ENCODE measurements at places on chromosomes 4 and X.

GRCh38 chr4:112516471-112517066 lies 589 bp upstream of the NEUROG2 start:
- DNase-seq = peak; percentile 9

DNA sequence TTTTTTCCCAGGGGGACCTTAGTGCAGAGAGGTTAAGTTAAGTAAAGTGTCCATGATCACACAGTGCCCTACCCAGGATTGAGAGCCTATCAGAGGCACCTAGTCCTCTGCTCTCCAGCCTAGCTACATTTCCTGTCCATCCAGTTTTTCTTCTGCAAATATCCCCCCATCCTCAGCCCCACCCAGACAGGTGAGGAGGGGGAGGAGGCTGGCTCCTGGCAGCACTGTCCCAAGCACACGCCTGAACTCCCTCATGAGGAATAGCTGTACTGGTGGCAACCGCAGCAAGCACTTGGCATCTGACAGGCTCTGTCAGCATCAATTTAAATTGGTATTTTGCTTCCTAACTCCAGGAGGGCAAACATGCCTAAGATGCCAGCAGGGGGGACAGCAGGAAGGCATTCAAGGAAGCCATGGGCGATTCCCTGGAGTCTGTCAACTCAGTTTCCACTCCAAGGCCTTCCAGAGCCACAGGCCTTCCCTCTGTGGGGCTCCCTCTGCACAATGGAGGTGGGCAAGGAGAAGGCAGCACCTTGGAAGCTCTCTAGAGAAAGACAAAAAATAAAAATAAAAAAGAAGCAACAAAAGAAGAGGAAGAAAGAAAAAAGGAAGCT lies 6.4 kb upstream of the FRMPD3 start:
- no peak for DNase-seq

DNA sequence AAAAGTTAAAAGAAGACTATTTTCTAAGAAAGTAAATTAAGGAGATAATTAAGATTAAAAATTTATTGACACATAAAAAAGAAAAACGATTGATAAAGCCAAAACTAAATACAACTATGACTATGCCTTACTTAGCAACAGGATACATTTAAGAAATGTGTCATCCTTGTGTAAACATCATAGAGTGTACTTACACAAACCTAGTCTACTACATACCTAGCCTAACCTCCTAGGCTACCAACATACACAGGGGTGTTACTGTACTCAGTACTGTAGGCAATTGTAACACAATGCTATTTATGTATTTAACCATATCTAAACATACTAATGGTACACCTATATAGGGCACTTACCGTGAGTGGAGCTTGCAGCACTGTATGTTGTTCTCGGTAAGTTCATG lies 108.3 kb downstream of the ANXA10 start:
- no peak for DNase-seq

- no peak for DNase-seq
These were observed 613.3 kb downstream of the BCOR start for GRCh38 chrX:39484159-39485068.

- DNase-seq = no peak
These were observed 26.6 kb upstream of the IRF2 start for GRCh38 chr4:184500748-184501589.

DNA sequence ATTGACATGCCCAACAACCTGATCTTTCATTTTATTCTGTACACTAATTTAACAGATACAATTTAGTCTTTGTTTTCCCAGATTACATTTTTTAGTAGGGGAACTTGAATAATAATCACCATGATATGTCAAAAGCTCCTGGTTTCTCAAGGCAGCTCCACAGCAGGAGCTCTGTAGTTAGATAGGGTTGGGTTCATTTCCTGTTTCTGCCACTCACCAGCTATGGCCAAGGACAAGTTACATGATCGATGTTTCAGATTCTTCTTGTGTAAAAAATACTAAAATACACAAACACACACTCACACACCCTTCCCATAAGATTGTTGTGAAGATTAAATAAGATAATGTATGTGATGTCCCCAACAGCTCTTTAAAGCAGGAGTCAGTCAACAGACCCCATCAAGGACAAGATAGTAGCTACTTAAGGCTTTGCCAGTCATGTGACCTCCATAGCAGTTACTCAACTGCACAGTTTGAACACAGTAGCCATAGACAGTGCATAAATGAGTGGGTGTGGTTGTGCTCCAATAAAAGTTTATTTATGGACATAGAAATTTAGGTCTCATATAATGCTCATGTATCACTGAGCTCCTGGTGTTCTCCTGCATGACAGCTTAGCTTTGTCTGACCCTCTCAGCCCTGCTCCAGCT lies 18.4 kb downstream of the GUCY1A1 start:
- DNase-seq = peak; percentile 43

GRCh38 chr4:14272206-14272605 lies 644.7 kb upstream of the BOD1L1 start:
- peak; percentile 9 for DNase-seq

- peak; percentile 35 for DNase-seq
These were observed 14.7 kb upstream of the GSX2 start for GRCh38 chr4:54085284-54085683.

- no peak for DNase-seq
These were observed 90.7 kb downstream of the FAM53A start for GRCh38 chr4:1593458-1593857.

- no peak for DNase-seq
These were observed 127.0 kb upstream of the DDIT4L start for GRCh38 chr4:100317032-100317864.

DNA sequence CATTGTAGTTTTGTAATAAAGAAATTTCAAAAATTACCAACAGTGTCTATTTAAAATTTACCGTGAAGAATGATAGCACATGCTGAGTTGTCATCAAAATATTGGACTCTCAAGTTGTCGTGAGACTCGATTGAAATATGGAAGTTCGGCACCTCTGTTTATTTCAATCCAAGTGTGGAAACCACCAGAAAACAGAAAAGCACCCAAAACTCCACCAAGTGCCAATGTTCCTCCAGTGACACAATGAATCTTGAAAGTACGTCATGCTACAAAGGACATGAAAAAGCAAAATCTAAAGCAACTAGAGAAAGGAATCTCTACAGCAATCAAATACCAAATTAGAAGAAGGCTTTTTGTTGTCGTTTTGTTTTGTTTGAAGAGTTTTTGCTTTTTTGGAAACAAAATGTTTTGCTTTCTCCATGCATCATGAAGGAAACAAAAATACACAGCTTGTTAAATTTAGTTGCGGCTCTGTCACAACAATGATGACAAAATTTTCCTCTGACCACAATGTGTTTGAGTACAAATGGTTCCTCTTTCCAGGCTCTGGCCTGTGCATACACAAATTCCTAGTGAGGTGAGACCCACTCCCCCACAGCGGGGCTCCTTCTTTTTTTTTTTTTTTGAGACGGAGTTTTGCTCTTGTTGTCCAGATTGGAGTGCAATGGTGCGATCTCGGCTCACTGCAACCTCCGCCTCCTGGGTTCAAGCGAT lies 9.6 kb upstream of the IL13RA1 start:
- peak; percentile 88 for DNase-seq

DNA sequence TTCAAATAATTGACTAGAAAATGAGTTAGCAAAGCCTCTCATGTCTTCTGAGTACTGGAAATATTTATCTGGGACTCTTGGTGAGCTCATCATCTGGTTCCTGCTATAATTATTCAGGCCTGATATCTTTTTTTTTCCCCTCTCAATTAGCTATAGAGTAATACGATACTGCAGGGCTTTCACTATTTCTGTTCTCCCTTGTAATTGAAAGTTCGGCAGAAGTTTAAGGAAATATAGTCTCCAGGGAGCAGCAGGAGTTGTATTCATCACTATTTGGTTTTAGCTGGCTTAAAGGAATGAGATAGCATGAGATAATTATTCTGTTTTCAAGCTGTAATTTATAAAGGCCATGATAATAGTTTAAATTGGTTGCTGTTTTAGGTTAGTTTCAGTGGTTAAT lies 378.6 kb upstream of the EPHA5 start:
- no peak for DNase-seq

DNA sequence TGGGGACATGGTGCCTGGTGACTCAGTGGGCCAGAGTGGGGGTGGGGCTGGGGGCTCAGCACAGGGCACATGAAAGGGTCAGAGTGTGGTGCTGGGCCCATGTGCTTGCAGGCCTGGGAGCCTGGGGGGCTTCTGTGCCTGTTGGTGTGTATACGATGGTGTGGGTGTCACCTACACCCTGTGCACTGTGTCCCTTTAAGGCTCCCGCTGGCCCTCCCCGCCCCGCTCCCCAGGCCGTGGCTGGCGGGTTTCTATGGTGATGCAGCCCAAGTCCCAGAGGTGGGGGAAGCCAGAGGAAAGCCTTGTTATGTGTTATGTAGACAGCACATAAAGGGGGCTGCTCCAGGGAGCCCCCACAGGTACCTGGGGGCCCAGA lies 5.5 kb downstream of the L1CAM start:
- DNase-seq = no peak

- no peak for DNase-seq
These were observed 1028.9 kb upstream of the INTU start for GRCh38 chr4:126603825-126604224.

Data from MV-4-11 (cell line).